Naive thymus-derived CD4-positive, alpha-beta T cell (primary cell): ENCODE measurements at places on chromosomes 4 and X. TPM values are rescaled to one million over a fixed set of nuclear protein-coding genes. Genes with fewer than 3 reads are reported as not detected.

DNA sequence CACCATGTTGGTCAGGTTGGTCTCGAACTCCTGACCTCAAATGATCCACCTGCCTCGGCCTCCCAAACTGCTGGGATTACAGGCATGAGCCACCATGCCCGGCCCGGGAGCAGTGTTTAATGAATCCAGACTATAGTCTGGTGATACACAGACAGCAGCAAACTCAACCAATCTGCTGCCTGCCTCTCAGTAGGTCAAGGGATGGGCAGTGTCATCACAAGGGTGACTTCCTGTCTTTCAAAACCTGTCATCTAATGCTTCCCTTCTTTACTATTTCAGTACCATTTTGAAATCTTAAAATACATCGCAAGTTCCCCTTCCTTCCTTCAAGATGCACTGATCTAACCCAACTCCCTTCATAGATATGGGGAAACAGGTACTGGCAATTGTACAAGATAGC, 8.4 kb downstream of the RPL39 start:
- DNase-seq: no peak

GRCh38 chrX:71998836-71999509, 88.3 kb downstream of the NHSL2 start:
- DNase-seq: no peak

APBB2 gene
- not detected for polyA plus RNA-seq

FRMPD3 gene
- polyA plus RNA-seq: not detected

DNA sequence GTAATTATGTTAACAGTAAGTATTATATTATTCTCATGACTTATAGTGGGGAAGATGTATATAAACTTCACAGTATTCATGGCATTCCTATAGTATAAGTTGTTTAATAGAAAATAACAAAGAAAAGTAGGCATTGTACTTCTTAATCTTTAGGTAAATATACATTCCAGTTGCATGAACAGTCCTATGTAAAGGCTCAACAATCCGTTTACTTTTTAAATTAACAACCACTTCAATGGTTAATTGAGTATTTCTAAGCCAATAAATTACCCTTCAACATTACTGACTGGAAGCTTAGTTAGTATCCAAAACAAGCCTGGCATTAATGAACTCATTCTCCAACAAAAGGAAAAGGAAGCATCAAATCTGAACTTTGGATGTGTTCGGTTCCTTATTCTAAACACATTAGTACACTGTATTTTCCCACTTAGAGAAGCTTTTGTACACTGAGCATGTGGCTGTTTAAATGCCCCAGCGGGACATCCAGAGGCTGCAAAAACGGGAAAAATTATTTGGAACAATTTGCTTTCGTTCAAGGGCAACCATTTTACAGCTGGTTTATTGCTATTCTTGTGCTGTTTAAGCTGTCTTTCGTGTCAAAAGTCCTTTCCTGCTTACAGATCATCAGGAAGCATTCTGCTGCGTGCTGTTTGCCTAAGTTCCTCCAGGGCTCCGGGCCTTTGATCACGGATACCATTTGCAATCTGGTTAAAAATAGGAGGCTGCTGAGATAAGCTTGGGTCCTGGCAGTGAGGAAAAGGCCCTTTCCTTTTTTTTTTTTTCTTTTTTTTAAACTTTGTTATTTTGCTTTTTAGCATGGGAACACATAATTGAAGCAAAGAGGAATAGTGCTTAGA, 460.3 kb downstream of the SPRY1 start:
- no peak for DNase-seq

- DNase-seq: no peak
These were observed 492 bp upstream of the HDAC8 start for GRCh38 chrX:72573158-72573511.

DNA sequence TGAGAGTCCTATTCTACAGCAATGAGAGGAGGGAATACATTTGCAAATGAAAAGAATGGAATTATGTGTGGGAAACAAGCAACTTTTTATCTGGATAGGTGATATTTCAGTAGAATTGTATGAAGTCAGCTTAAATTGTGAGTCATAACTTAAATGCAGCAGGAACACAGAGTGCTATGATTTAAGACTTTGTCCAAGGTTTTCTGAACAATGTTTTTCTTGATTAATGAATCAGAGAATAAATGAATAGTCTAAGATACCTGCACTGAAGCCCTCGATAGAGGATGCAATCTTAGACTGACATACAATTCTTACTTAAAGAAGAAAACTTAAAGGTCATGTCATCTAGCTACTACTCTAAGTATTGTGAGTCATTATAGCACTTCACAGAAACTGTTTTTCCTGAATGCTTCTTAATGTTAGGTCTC, 8.0 kb downstream of the ARHGEF38 start:
- no peak for DNase-seq

TCEAL5 gene
- polyA plus RNA-seq: not detected

DNA sequence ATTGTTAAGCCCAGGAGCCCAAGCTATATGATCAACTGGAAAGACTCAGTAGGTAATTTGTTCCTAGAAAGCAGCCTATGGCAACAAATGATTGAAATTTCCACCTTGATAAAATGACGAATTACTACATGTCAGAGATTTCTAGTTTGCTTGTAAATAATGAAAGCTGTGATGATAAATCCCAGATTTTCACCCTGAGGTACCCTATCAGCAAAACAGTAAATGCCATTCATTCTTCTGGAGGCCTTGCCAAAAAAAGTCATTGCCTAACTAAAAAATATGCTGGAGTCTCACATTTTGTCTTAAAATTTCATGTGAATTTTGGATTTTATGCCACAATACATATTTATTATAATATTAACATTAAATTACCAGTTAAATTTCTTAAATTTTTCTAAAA, 71.3 kb downstream of the PPEF2 start:
- no peak for DNase-seq

CXorf51A gene
- polyA plus RNA-seq: not detected

GRCh38 chr4:99625369-99625768, 32.3 kb downstream of the C4orf54 start:
- no peak for DNase-seq

RPS6KA6 gene
- not detected for polyA plus RNA-seq

DNA sequence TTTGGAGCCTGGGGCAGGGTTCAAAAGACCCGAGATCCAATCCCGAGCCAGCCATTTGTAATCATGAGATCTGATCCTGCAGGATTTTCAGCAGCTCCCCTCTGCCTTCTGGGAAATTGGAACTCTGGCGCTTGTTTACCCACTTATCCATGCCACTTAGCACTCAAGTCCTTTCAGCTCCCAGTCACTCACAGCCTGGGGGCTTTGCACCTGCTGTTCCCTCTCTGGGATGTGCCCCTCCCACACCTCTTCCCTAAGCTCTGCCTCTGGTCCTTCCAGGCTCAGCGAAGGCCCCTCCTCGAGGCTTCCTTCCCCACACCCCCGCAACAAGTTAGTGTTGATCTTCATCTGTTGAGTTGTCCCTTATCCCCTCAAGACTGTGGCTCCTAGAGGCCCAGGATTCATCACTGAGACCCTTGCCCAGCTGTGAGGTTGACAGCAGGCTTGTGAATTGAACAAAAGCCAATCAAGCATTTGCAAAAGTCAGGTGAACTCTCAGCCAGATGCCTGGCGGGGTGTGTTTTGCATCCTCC, 99.1 kb upstream of the AFAP1 start:
- no peak for DNase-seq

SLC9B1 gene
- polyA plus RNA-seq: 1.7 TPM

DNA sequence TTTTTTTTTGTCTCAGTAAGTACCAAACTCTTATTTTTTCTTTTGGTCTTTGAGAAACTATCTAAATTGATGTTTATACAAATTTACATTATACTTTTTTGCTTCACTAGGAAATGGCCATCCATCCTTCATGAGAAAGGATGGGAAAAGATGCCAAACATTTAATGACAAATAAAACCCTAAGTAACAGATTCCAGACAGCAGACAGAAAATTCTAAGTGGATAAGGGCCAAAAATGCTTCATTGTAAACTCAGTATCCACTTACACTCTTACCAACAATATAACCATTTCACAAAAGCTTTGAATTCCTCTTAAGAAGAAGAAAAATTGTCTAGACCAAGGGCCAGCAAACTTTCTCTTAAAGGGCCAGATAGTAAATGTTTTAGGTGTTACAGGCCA, 3.5 kb downstream of the GUCY1B1 start:
- no peak for DNase-seq
